Fibroblast of lung (primary cell): ENCODE measurements at places on chromosomes 11 and 22.

GRCh38 chr11:87300640-87301380 lies 263.1 kb downstream of the TMEM135 start:
- DNase-seq, result no peak

DNA sequence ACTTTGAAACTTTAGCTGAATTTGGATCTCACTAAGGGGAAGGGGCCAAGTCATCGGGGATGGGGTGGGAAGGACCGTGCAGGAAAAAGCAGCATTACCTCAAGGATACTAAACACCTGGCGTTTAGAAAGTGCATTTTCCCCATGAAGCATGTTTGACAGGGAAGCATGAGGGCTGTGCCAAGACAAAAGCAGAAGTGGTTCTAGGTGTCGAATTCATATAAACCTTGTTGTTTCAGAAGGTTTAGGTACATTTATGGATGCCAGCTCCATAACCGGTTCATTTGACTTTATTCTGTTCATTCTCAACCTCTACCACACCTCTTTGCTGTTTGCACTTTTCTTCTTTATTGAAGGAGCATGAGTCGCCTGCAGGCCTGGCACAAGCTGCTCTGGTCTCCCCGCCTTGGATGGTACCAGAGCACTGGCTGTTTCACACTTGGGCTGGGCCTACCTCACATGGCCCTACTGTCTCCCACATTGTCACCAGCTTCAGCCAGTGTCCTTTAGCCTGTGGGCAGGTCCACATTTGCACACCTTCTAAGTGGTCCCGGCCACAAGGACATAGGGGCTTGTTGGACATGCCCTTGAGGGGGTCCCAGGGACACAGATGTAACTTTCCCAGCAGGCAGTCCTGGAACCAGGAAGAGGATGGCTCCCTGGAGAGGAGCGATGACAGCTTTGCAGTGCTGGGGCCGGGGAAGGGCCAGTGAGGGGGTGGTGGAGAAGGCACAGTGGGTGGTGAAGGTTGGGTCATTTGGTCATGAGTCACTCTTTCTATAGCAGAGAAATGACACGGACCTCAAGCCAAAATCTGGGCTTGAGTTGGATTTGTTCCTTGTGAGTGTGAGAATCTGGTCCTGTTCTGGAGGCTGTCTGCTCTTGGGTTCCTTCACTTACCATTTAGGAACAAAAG lies 3.2 kb upstream of the ST14 start:
- DNase-seq, result no peak

DNA sequence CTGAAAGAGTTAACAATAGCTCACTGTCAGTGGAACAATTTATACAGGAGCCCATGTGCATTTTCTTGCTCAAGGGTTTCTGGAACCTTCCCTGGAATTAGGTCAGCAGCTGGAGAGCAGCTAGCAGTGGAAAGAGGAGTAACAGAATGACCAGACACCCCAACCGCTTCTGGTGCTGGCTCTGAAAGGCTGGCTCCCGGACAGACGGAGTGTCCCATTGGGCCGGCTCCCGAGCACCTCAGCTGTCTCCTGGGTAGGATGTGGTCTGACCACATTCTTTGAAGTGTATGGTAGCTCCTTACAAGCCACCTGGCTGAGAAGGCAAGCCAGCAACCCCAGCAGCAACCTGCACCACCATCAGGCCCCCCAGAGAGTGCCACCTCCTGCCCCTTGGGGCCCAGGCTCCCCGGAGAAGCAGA lies 44.7 kb downstream of the ABTB2 start:
- no peak for DNase-seq

GRCh38 chr11:8459711-8460399 lies 134.2 kb downstream of the STK33 start:
- DNase-seq, result no peak

- DNase-seq, result peak; percentile 59
Observed at GRCh38 chr11:100980156-100980555, 149.5 kb downstream of the PGR start.

DNA sequence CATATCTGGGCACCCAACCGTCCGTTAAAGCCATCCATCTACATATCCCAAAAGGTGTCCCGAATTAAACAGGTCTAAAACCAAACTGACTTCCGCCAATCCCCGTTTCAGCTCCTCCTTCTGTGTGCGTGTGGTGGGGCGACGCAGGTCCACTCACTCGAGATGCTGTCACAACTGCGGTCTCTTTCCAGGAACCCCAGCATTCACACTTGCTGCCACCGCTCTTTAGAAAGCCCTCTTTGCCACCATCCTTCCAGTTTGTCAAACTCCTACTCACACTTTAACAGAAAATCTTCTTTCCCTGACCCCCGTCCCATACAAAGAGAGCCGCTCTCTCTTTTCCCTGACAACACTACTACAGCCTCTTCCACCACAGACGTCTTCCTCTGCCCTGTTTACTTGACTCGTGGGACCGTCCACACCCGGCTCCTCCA lies 467 bp downstream of the ESS2 start:
- peak; percentile 11 for DNase-seq

GRCh38 chr11:5937868-5938602 lies 4.0 kb upstream of the OR56A3 start:
- DNase-seq, result no peak

DNA sequence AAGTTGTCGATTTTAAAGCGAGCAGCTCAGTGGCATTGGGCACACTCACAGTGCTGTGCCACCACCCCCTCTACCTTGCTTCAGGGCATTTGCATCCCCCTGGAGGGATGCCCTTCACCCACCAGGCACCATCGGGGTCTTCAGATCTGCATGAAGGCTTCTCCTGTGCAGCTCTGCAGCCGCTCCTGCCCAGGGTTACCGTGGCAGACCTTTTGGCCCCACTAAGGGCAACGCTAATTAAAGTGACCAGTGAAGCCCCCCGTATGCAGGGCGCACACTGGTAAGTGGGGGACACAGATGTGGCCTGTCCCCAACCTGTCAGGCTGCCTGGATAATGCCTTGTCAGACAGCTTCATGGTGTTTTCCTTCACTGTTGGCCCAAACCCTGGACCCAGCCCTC lies 1117.7 kb downstream of the BRD1 start:
- no peak for DNase-seq

DNA sequence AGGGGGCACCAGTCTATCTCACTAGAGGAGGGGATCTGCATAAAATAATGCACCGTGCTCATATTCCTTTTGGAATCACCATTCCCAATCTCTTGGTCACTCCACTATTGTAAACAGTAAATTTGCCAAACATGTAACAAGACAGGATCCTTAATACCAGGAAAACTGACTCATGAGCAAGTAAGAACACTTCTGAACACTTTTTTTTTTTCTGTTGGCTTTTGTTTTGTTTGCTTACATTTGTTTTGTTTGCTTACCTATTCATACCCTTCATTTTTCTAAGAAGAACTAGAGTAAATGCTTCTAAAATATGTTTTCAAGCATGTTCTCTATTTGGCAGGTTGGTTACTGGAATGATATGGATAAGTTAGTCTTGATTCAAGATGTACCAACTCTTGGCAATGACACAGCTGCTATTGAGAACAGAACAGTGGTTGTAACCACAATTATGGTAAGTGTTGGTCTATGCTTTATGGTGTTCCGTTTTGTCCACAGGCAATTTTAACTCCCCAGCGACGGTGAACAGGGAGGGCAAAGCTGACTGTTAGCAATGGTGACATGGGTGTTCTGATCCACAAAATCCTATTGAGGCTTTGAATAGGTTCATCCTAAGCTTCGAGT lies 111.8 kb downstream of the MSANTD4 start:
- DNase-seq, result peak; percentile 75

- DNase-seq, result no peak
Observed at GRCh38 chr11:12174128-12174476, 63.7 kb downstream of the MICAL2 start.

DNA sequence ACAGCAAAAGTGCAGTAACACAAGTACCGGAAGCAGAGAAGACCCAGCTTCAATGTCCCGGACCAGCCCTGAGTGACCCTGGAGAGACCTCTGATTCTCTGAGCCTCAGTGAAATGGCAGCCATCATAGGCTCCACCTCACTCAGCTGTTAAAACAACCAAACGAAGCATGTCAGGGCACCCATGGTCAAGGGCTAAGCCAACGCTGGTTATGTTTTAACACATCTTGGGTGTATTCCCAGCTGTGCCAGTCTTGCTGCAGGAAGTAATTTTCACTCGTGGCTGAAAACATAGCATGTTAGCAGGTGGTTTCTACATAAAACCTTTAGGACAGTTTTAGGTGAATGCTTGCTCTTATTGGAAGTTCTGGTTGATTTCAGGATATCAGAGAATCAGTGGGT lies 30.9 kb downstream of the LMO2 start:
- no peak for DNase-seq

DNA sequence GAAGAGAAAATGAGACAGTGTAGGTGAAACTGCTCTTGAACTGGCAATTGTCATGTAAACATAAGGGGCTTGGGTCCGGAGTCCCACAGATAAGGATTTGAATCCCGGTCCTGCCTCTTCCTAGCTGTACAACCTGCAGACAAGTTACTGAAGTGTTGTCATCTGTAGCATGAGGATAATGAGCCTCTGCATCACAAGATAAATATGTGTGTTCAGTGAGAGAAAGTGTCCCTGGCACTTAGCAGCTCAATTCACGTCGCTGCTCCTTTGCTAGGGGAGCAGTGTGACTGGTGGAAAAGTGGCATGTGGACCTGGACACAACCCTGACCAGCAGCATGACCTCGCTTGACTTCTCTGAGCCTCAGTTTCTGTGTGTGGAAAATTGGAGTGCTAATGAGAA lies 73.7 kb upstream of the NECTIN1 start:
- no peak for DNase-seq
